ENCODE measurements at places on chromosomes 16 and 17.

- DNase-seq, result no peak
Measured at GRCh38 chr17:67217446-67217845, 27.6 kb downstream of the HELZ start.

DNA sequence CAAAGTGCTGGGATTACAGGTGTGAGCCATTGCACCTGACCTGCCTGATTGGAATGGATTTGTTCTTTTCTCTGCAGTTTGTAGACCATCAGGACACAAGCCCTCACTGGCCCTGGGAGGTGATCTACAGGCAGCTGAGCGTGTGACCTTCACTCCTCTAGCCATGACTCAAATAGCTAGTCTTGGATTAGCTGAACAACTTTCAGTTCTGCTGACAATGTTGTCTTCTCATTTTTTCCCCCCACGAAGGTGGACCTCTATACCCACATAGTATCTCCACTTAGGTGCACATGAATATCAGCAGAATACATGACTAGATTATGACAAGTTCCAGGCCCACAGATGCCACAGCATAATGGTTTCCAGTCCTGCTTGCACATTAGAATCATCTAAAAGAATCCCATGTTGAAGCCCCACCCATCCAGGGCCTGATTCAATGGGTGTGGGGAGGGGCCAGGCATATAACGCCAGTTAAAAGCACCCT, 36.8 kb downstream of the HS3ST3B1 start:
- DNase-seq, result no peak

GRCh38 chr16:83781-84615, 6.0 kb downstream of the MPG start:
- no peak for DNase-seq

GRCh38 chr16:75248536-75249380, 2.7 kb downstream of the BCAR1 start:
- no peak for DNase-seq

GRCh38 chr16:12965274-12965804, 63.9 kb downstream of the SHISA9 start:
- no peak for DNase-seq
